Myocyte (in vitro differentiated cells): ENCODE measurements at places on chromosomes 4 and X. TPM values are rescaled to one million over a fixed set of nuclear protein-coding genes. Genes with fewer than 3 reads are reported as not detected.

The TENM3 gene
- 75.7 and 91.0 TPM in 2 replicates for total RNA-seq

The SHROOM4 gene
- not detected in 2 replicates for total RNA-seq

The FMR1NB gene
- total RNA-seq = not detected in 2 replicates

The N4BP2 gene
- 7.5 and 12.4 TPM in 2 replicates for total RNA-seq

The CRLF2 gene
- not detected in 2 replicates for total RNA-seq

The UGT2B11 gene
- not detected in 2 replicates for total RNA-seq

The PRR32 gene
- total RNA-seq = 0.26 TPM in 1 of 2 replicates, not detected in the other

The UVSSA gene
- 7.6 and 7.9 TPM in 2 replicates for total RNA-seq

The EPGN gene
- total RNA-seq = 0.42 TPM in 1 of 2 replicates, not detected in the other

The HNRNPD gene
- 28.4 and 32.7 TPM in 2 replicates for total RNA-seq

The SFRP2 gene
- total RNA-seq = not detected in 2 replicates

DNA sequence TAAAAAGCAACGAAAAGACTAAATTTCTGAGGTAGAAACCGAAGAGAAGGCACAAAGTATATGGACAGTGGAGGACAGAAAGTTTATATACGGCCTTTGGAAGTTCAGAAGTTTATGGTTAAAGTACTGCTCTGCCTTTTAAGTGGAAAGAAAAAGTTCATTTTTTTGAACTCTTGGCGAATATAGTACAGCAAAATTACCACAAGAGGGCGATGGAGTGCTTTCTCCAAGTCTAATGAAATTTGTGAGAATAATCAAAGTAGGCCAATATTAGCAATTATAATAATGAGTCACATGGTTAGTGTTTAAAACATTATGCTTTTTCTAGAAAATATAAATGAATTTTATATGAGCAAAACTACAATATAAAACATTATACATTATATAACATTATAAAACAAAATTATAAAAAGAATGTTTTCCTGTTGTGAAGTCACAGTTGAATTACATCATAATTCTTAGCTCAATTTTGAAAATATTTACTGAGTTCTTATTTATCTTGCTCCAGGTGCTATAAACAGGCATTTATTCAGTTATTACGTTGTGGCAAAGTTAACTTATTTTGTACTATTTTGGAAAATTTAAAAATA lies 136.2 kb upstream of the BMPR1B start:
- DNase-seq = peak; percentile 48

DNA sequence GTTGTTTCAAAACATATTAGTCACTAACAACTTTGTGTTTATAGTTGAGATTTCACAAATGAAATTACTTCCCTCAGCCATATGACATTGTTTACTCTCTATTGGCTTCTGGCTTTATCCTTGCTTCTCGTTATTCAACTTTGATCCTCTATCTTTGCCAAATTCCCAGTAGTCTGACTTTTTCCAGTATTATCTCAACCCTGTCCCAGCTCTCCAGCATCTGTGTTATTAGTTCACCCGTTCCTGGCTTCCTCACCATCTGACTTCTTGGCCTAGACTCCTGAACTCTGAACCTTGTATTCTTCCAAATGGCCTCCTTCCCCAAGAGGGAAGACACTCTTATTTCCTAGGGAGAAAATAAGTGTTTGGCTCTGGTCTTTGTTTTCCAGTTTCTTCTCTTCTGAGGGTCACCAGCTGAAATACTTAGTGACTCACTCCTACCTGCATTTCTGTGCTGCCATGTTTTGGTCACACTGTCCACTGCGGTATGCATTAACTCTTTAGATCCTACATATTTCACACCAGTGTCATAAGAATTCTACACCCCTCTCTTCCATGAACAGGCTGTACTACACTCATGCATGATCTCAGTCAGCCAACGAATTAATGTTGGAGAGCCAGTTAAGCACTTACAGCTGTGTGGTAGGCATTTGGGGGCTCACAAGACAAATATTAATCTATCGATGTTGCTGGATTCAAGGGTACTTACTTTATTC lies 17.0 kb upstream of the ARHGAP24 start:
- no peak for DNase-seq

- no peak for DNase-seq
Measured at GRCh38 chr4:140236654-140237169, 82.7 kb upstream of the MAML3 start.

GRCh38 chr4:107939307-107939706 lies 8.0 kb downstream of the CYP2U1 start:
- DNase-seq = no peak

DNA sequence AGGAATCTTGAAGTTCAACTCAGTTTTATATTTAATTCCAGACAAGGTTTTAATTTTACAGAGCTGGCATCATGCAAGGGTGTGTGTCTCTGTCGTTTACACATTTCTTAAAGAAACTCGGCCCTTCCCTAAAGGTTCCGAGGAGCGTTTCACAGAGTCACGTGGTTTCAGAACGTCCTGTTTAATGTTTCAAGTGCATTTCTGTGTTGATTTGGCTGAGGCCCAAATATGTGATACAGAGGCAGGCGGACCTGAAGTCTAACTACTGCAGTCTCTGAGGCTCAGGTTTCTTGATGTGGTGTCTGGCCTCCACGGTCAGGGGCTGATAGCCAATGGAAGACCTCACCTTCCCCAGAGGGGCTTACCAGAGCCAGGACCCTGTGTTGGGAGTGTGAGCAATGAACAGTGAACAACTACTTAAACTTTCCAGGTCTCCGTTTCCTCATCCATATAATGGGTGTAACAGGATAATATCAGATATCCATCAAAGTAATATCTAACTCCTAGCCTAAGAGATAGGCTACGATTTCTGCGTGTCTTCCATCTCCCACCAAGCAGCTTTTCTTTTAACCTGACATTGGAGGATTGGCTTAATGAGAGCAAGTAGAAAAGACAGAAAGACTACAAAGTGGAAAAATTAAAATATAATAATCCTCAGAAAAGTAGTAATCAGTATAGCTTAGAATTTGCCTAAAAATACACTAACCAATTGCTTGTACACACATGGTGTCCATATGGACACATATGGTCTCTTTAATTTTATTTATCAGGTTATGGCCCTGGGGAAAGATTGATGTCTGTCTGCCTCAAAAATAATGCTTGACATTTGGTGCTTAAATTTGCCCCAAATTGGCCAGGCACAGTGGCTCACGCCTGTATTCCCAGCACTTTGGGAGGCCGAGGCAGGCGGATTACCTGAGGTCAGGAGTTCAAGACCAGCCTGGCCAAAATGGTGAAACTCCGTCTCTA lies 50.0 kb upstream of the TRIM2 start:
- no peak for DNase-seq

- DNase-seq = peak; percentile 65
Measured at GRCh38 chr4:60201052-60201673, 999.0 kb upstream of the ADGRL3 start.

DNA sequence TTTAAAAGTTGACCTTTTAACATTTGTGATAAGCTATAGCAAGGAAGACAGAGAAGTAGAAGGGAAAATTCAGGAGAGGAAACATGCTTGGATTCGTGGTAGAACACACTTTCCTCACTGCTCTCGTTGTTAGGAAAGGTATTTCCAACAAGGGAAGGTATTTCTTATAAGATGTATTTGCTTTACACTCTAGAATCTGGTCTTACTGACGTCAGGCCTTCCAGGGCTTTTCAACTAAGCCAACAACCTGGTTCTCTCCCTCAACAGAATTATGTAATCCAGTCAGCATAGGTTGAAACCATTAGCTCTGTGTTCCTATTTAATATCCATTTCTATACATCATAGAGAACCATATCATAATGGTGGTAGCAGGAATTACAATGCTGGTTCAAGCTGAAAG lies 241.9 kb downstream of the SLC39A8 start:
- no peak for DNase-seq

DNA sequence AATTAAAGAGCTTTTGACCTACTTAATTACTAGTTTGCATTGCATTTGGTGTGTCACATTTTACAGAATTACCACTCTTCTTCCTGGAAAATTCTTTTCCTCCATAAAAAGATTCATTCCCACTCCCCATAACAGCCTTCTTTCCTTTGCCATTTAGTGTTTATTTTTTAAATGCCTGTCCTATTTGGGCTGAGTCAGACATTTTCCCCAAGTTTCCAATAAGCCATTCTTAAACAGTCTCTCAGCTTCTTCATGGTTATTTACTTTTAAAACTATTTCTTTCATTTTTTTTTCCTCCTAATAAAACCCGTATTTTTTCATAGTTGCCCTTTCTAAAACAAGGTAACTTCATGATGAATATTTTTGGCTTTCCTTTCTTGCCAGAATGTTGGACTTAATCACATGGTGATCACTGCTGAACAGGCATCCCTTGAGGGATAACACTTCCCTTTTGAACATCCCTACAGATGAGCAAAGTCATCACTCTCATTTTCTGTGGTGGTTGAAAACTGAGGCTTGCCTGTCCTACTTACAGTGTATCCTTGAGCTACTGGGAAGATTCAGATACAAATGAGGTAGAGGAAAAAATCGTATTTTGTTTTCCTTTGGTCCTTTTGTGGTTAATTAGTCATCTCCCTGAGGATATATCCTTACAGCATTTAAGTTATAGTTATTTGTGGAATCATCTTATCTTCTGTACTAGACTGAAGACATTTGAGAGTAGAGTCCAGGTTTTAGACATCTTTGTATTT lies 520.5 kb upstream of the NR3C2 start:
- peak; percentile 18 for DNase-seq

GRCh38 chr4:951186-951585 lies 18.9 kb downstream of the TMEM175 start:
- DNase-seq = no peak

- no peak for DNase-seq
Measured at GRCh38 chr4:153413842-153414241, 52.3 kb upstream of the TMEM131L start.

- no peak for DNase-seq
Measured at GRCh38 chr4:25948051-25948450, 34.0 kb downstream of the SMIM20 start.

GRCh38 chr4:3366893-3367775 lies 74.3 kb downstream of the RGS12 start:
- DNase-seq = no peak

DNA sequence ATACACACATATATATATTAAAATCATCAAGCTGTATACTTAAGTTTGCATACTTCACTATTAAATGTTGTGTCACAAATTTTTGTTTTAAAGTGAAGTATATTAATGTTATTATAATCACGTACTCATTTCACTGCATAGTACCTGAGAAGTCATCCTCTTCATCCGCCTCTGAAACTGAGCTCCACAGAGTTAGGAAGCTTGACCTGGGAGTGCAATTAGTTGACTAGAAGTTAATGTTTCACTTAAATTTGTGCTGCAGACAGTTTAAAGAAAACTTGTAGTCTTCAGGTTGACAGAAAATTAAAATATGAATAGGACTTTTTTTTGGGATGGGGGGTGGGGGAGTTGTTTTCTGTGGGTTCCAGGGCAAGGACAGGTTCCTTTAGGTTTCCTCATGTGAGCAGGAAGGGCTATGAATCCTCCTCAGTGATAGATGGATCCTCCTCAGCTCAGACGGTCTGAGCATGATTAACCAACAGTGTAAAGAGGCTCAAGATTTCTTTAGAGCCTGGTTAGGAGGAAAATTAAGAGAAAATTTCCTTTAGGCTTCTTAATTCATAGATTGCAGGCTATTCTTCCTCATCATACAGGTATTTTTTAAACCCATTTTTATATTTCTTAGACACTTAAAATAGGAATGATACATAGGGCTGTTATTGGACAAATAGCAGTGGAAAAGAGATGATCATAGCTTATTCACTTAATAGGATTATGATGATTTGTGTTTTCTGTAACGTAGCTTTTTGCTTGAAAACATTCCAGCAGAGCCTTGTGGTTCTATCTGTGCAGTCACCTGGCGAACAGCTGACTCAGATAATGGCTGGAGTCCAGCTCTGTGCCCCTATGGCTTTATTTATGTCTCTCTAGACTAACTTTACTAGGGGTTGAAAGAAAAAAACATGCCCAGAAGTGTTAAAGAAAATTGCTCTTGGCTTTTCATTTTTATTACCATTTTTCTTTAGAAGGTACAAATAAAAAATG lies 102.7 kb downstream of the SLC4A4 start:
- peak; percentile 31 for DNase-seq

- DNase-seq = no peak
Measured at GRCh38 chr4:7334521-7335275, 100.0 kb downstream of the PSAPL1 start.

GRCh38 chr4:19254486-19254885 lies 997.2 kb upstream of the SLIT2 start:
- DNase-seq = no peak

DNA sequence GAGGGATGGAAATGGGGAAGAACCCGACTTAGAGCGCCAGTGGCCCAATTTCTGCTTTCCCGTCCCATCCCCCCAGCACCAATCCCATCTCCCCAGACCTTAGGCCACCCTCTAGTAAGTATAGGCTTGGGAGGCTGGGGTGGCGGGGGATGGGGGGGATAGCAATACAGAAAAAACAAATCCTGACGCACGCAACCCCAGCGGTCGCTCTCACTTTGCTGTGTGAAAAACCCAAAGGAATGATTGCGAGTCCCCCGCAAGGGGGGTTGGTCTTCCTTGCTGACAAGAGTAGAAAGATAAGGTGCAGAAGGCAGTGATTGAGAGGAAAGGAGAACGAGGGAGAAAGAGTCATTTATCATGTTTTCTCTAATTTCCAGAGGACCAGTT lies 863 bp downstream of the CPE start:
- no peak for DNase-seq

GRCh38 chr4:105433421-105433820 lies 40.4 kb downstream of the PPA2 start:
- DNase-seq = no peak

GRCh38 chrX:2696698-2697215 lies 5.7 kb downstream of the CD99 start:
- DNase-seq = peak; percentile 76

DNA sequence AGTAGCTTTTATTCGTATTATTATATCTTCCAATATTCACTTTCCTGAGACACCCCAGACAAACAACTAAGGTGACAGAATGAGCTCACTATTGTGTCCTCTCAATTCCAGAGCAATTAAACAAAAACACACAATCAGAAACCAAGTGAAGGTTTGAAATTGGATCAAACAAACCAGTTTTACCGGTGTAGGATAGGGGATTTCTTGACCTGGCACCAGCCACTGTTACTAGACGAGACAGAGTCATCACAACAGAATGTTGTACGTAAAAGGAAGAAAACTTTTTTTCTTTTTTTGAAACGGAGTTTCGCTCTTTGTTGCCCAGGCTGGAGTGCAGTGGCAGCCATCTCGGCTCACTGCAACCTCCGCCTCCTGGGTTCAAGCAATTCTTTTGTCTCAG lies 43.7 kb downstream of the LDOC1 start:
- DNase-seq = no peak

DNA sequence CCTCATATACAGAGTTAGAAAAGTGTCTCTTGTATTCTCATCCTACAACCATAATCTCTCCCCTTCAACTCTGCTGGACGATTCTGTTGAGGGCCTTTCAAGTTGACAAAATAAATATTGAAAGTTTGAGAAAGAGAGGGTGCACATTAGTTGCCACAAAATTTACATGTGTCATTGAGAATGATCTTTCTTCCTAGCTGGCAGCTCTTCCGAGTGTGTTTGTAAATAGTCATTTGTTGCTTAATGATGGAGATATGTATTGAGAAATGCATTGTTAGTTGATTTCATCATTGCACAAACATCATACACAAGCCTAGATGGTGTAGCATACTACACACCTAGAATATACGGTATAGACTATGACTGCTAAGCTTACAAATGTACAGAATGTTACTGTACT lies 632.8 kb upstream of the AMOT start:
- no peak for DNase-seq

GRCh38 chr4:7192252-7193029 lies at the start of gene SORCS2:
SORCS2 (plus strand) TSS chr4:7192538.
- peak; percentile 67 for DNase-seq

GRCh38 chr4:89586318-89586717 lies 250.6 kb downstream of the SNCA start:
- no peak for DNase-seq

- no peak for DNase-seq
Measured at GRCh38 chr4:169098054-169098497, 88.0 kb upstream of the CBR4 start.
